ENCODE measurements at places on chromosomes 1 and 21.

- no peak for DNase-seq
Observed at GRCh38 chr21:16309250-16309971, 579.6 kb downstream of the USP25 start.

GRCh38 chr1:64535938-64536835 is 66.3 kb downstream of the CACHD1 start:
- no peak for DNase-seq

DNA sequence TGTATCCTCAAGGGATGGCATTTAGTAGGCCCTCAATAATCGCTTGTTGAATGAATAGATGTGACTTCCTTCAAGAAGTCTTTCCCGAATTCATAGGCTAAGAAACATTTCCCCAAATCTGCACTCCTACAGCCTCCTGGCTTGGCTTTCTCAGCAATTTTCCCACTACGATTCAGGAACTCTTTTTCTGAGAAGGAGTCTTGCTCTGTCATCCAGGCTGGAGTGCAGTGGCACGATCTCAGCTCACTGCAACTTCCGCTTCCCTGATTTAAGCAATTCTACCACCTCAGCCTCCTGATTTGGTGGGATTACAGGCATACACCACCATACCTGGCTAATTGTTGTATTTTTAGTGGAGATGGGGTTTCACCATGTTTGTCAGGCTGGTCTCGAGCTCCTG is 37.9 kb upstream of the IFFO2 start:
- DNase-seq = no peak

DNA sequence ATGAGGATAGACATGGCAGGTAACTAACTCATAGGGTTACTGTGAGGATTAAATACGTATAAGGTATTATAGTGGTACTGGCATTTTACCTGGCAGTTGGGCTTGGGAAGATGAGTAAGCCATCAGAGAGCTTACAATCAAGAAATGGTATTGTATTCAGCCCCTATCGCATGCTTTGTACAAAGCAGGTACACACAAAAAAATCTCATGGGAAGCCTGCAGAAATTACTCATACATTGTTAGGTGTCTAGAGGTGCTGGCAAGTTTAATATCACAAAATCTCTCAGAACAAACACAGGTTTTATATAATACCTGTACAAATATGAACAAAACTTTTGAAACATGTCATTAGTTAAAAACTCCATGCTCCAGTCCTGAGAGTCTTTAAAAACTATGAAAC is 71.8 kb upstream of the CNN3 start:
- DNase-seq = no peak

GRCh38 chr1:22710701-22711049 is at the start of gene EPHB2:
TSS of gene EPHB2 (plus strand) at chr1:22710839. CDS start at chr1:22710983, 144 bp downstream.
- DNase-seq = no peak

- no peak for DNase-seq
Observed at GRCh38 chr21:33117101-33117888, 47.4 kb downstream of the OLIG1 start.

GRCh38 chr1:35442734-35443133 is 114.5 kb downstream of the KIAA0319L start:
- DNase-seq = no peak

DNA sequence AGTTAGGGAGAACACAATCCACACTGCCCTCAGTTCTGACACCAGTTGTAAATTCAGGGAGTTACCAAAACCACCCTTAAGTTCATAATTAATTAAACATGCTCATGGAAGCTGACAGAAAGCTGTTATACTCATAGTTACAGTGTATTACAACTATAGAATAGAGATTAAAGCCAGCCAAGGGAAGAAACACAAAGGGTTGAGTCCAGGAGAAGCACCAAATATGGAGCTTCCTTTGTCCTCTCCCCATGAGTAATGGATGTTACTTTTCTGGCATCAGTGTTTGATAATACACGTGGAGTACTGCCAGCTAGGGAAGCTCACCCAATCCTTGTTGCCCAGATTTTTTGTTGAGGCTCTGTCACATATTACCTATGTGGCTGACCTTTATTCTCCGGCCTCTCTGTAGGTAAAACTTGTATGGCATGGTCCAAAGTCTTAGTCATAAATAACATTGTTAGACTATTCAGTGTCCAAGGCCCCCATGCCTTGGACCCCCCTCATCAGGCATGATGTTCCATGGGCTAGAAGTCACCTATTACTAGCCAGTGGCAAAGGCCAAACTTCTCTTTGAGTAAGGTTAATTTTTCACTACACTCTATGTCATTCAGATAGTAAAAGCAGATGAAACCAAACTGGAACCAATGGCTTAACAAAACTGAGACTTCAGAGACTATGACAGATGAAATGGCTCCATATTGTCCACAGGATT is 175.7 kb downstream of the GPR52 start:
- no peak for DNase-seq

- DNase-seq = no peak
Observed at GRCh38 chr1:89587729-89588161, 45.2 kb upstream of the LRRC8C start.

DNA sequence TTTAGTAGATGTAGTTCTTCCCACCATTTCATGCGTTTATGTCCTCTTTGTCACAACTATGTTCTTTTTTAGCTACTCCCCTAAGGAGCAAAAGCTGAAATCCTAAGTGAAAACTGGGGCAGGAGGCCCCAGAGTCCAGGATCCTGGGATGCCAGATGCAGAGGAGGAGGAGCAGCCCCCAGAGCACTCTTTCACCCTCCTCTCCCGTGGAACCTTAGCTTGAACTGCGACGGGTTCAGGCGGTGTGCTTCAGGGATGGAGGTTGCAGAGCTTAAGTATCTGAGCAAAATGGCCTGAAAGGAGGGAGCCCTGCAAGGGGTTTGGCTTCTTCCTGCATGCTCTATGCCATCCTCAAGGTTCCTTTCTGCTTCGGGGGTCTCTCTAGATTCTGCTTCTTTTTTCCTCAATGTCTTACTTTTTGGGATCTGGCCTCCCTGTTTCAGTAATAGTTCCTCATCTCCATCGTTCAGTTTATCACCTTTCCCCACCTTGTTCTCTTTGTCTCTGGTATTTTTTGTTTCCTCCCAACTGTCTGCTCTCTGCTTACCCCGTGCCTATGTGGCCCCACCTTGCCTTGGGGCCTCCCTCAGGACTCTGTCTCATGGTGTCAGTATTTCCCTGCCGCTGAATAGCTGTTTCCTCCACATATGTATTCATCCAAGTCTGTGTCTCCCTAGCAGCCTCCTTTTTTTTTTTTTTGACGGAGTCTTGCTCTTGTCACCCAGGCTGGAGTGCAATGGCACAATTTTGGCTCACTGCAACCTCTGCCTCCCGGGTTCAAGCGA is 2.7 kb upstream of the NHLH1 start:
- DNase-seq = no peak

GRCh38 chr1:103779932-103780331 is 30.2 kb downstream of the AMY1C start:
- DNase-seq = no peak

GRCh38 chr1:201895913-201896807 is 7.5 kb downstream of the SHISA4 start:
- no peak for DNase-seq

GRCh38 chr21:26708223-26708800 is 135.2 kb upstream of the CYYR1 start:
- no peak for DNase-seq

- no peak for DNase-seq
Observed at GRCh38 chr1:220123889-220124288, 30.0 kb downstream of the IARS2 start.

GRCh38 chr1:243734308-243734695 is 115.7 kb downstream of the AKT3 start:
- no peak for DNase-seq

- DNase-seq = no peak
Observed at GRCh38 chr1:166470014-166470413, 303.2 kb upstream of the FAM78B start.

GRCh38 chr1:235714205-235714897 is 64.8 kb upstream of the GNG4 start:
- no peak for DNase-seq

All from cortex of kidney (tissue), 1 donor.